ENCODE measurements at places on chromosomes 4 and X. TPM values are rescaled to one million over a fixed set of nuclear protein-coding genes. Genes with fewer than 3 reads are reported as not detected.

- no peaks in the 10 kb centered on the region for H3K27me3 ChIP-seq
- peak overlapping the region; percentile 39 for H3K4me3 ChIP-seq
- peaks cover 5% of the 10 kb centered on the region for H3K4me1 ChIP-seq
- no peaks in the 10 kb centered on the region for H3K36me3 ChIP-seq
- ATAC-seq: peak; percentile 26
Observed at GRCh38 chrX:3046253-3047240, 5.3 kb downstream of the ARSF start.

Gene LDB2
- not detected for total RNA-seq

DNA sequence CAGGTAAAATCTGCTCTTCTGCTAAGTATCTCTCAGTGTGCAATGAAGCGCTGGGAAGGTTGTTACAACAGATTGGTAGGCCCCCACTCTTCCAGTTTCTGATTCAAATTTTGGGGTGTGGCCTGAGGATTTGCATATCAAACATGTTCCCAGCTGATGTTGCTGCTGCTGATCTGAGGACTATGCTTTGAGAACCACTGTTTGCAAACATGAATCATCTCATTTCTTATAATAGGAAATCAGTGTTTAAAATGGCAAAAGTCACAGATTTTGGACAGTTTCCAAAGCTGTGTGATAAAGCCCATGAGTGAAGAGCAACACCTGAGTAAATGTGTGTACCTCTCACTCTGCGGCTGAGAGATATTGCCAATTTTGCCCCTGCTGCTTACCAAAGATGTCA, 36.2 kb upstream of the NDNF start:
- H3K27me3 ChIP-seq: no peaks in the 10 kb centered on the region
- no peaks in the 10 kb centered on the region for H3K36me3 ChIP-seq
- H3K4me1 ChIP-seq: peaks cover 4% of the 10 kb centered on the region
- no peak for ATAC-seq

DNA sequence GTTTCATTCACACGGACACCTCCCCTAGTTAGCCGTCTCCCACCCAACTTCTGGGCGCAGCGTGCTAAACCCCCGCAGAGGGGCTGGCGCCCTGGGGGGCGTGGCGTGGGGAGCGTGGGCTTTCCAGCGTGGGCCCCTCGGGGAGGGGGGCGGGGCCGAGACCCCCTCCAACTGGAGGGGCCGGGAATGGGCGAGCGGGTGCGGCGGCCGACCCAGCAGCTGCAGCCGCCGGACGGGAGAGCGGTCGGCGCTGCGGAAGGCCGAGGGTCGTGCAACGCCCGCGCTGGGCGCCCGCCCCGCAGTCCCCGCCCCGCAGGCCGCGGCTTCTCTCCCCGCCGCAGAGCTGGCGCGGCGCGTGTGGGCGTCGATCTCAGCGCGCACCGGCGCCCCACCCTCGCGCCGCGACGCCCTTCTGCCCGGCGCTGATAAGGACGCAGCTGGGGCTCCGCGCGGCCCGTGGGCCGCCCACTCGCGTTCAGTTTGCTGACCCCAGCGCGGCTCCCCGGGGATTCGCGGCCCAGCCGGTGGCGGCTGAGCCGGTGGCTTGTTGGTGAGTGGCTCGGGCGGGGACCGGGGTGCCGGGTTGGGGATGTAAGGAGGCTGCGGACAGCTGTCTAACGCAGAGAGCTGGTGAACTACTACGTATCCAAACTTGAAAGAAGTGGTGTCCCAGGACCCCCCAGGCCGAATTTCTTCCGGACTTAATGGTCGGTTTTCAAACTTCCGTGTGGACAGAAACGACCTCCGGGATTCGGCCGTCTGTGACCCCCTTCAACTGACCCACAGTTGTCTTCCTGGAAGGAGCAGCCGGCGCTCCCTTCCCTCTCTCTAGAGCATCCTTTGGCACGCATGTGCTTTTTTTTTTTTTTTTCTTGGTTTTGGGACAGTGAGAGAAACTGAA, 1.5 kb downstream of the FHDC1 start:
- peaks cover 44% of the 10 kb centered on the region for H3K27me3 ChIP-seq
- peaks cover 14% of the 10 kb centered on the region for H3K4me1 ChIP-seq
- ATAC-seq: no peak

Gene BRS3
- total RNA-seq: not detected

GRCh38 chr4:122156819-122157218, 4.7 kb downstream of the BLTP1 start:
- peak overlapping the region; percentile 46 for H3K4me3 ChIP-seq
- peaks cover 21% of the 10 kb centered on the region for H3K4me1 ChIP-seq
- peak; percentile 71 for ATAC-seq
- H3K27ac ChIP-seq: peak overlapping the region; percentile 66
- peaks cover 48% of the 10 kb centered on the region for H3K36me3 ChIP-seq

Gene RHOXF2
- total RNA-seq: 0.29 TPM

GRCh38 chr4:80116516-80116915, 43.5 kb upstream of the ANTXR2 start:
- no peak overlapping the region for H3K27ac ChIP-seq
- no peaks in the 10 kb centered on the region for H3K36me3 ChIP-seq
- no peak for ATAC-seq
- no peak overlapping the region for H3K4me3 ChIP-seq

Gene ESX1
- total RNA-seq: not detected

- peaks cover 21% of the 10 kb centered on the region for H3K4me1 ChIP-seq
- no peaks in the 10 kb centered on the region for H3K27me3 ChIP-seq
- H3K27ac ChIP-seq: peak overlapping the region; percentile 78
- H3K4me3 ChIP-seq: no peak overlapping the region
- peaks cover 26% of the 10 kb centered on the region for H3K36me3 ChIP-seq
- ATAC-seq: no peak
Observed at GRCh38 chrX:130079824-130080406, 30.4 kb downstream of the ELF4 start.

GRCh38 chr4:11446155-11446811, 17.6 kb upstream of the HS3ST1 start:
- no peak overlapping the region for H3K27ac ChIP-seq
- no peak for ATAC-seq
- H3K27me3 ChIP-seq: peaks cover 12% of the 10 kb centered on the region
- no peak overlapping the region for H3K4me3 ChIP-seq
- no peaks in the 10 kb centered on the region for H3K36me3 ChIP-seq

DNA sequence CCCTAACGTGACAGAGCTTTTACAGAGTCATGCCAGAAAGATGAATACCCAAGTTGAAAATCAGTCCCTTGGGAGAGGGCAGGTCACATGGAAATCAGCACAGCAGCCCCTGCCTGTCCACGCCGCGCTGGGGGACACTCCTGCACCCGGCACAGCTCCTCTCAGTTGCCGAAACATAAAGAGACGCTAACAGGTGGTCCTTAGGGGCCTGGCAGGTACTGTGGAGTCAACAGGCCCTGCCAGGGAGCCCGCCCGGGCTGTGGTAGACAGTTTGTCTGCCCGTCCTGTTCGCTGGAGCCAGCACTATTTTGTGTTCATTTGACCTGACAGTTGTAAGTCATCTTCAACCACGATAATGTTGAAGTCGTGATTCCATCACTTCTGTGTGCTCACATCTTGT, 30.5 kb downstream of the NELFA start:
- no peaks in the 10 kb centered on the region for H3K4me1 ChIP-seq
- no peak for ATAC-seq
- H3K36me3 ChIP-seq: peaks cover 97% of the 10 kb centered on the region
- H3K27ac ChIP-seq: no peak overlapping the region
- H3K27me3 ChIP-seq: no peaks in the 10 kb centered on the region
- H3K4me3 ChIP-seq: no peak overlapping the region

GRCh38 chr4:70437197-70437596, 34.8 kb upstream of the MUC7 start:
- H3K4me1 ChIP-seq: no peaks in the 10 kb centered on the region
- H3K27me3 ChIP-seq: peaks cover 5% of the 10 kb centered on the region
- ATAC-seq: no peak
- no peak overlapping the region for H3K27ac ChIP-seq
- H3K4me3 ChIP-seq: no peak overlapping the region

- no peak for ATAC-seq
- H3K4me3 ChIP-seq: no peak overlapping the region
- no peak overlapping the region for H3K27ac ChIP-seq
- no peaks in the 10 kb centered on the region for H3K4me1 ChIP-seq
- no peaks in the 10 kb centered on the region for H3K36me3 ChIP-seq
- H3K27me3 ChIP-seq: no peaks in the 10 kb centered on the region
Observed at GRCh38 chr4:172892300-172892699, 276.3 kb upstream of the GALNT7 start.

DNA sequence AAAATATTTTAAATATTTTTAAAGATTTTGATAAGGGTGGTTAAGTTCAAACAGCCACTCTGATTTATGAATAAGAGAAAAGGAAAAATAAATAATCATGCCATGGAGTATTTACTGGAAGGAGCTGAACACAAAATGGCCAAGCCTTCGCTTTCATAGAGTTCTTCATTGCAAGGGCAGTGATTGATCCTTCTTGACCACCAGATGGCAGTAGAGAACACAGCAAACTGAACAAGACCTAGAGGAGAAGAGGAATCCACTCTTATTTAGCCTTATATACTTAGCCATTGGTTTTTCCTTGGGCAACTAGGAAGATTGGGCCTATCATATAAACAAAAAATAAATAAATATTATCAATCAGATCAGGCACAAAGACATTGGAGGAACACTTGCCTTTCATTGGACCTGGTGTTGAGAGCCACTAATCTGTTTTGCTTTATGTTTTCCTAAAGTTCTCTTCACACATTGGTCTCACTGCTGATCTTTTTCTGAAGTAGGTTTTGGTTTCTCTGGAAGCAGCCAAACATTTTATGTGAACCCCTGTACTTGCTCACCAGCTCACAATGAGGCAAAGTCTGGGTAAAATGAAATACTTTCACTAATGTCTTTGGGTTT, 58.1 kb upstream of the PARM1 start:
- ATAC-seq: peak; percentile 47
- H3K4me1 ChIP-seq: no peaks in the 10 kb centered on the region
- no peaks in the 10 kb centered on the region for H3K36me3 ChIP-seq
- no peak overlapping the region for H3K27ac ChIP-seq
- H3K4me3 ChIP-seq: no peak overlapping the region
- H3K27me3 ChIP-seq: peaks cover 22% of the 10 kb centered on the region

- H3K4me1 ChIP-seq: peaks cover 5% of the 10 kb centered on the region
- no peak overlapping the region for H3K4me3 ChIP-seq
- ATAC-seq: no peak
- no peaks in the 10 kb centered on the region for H3K36me3 ChIP-seq
Observed at GRCh38 chr4:1078490-1078889, 34.9 kb downstream of the RNF212 start.

GRCh38 chrX:147699061-147699460, 212.7 kb upstream of the FMR1 start:
- no peaks in the 10 kb centered on the region for H3K4me1 ChIP-seq
- H3K4me3 ChIP-seq: no peak overlapping the region
- no peaks in the 10 kb centered on the region for H3K36me3 ChIP-seq
- ATAC-seq: no peak
- H3K27ac ChIP-seq: no peak overlapping the region

DNA sequence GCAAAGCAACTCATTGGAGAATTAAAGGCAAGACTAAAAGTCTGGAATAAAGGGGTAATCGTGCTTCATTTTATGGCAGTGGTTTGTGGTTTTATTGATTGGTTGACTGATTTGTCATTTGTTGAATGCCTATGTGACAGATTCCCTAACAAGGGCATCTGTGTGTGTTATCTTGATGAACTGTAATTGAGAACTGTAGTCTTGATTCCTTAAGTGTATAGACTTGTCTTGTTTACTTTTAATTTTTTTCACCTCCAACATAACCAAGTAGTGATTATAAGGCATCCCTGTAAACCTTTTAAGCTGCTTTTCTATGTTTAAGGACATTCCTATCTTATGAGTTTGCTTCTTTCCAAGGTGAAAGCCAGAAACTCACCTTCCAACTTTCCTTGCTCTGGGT, 216.0 kb upstream of the TAPT1 start:
- no peak for ATAC-seq
- no peak overlapping the region for H3K27ac ChIP-seq
- H3K4me1 ChIP-seq: no peaks in the 10 kb centered on the region
- H3K36me3 ChIP-seq: no peaks in the 10 kb centered on the region
- no peak overlapping the region for H3K4me3 ChIP-seq

GRCh38 chrX:131762802-131763234, 218.9 kb downstream of the OR13H1 start:
- no peaks in the 10 kb centered on the region for H3K27me3 ChIP-seq
- ATAC-seq: no peak

GRCh38 chr4:658681-659667, 15.1 kb downstream of the ATP5ME start:
- H3K27ac ChIP-seq: no peak overlapping the region
- no peaks in the 10 kb centered on the region for H3K36me3 ChIP-seq
- H3K4me1 ChIP-seq: no peaks in the 10 kb centered on the region
- no peak for ATAC-seq
- H3K4me3 ChIP-seq: no peak overlapping the region

GRCh38 chr4:159006202-159006601, 96.7 kb upstream of the RAPGEF2 start:
- H3K27me3 ChIP-seq: no peaks in the 10 kb centered on the region
- no peak overlapping the region for H3K27ac ChIP-seq
- ATAC-seq: no peak
- H3K36me3 ChIP-seq: no peaks in the 10 kb centered on the region
- no peak overlapping the region for H3K4me3 ChIP-seq

GRCh38 chr4:183343730-183344129, 21.5 kb upstream of the CLDN24 start:
- no peak for ATAC-seq
- H3K27me3 ChIP-seq: peaks cover 3% of the 10 kb centered on the region
- no peak overlapping the region for H3K27ac ChIP-seq
- no peak overlapping the region for H3K4me3 ChIP-seq

Gene CSAG1
- not detected for total RNA-seq

DNA sequence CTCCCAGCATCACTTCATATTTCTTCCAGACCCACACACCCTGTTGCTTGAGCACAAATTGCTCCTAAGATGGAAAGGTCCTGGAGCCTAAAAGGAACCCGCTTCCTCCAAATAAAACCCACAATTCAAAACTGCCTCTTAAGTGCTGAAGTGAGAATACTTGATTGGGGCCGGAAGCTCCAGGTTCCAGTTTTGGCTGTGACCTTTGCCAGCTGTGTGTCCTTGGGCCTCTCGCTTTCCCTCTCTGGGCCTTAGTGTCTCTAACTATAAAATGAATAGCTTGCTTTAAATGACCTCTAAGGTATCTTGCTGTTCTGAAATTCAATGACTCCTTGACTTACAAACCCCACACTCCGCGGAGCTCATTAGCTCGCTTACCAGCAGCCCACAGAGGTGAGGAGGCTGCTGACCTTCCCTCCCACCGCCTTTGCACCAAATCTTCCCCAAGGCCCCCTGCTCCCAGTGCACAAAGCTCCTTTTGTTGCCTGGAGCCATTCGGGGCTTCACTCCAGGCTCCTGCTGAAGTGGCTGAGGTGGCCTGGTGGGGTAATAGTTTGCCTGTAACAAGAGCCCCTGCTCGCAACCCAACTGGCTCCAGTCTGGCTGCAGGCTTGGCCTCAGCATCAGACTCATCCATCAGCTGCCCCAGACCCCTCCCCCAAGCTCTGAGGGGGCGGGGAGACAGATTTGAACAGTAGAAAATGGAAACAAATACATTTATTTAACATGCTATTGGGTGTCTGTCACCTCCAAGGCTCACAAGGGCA, 21.8 kb downstream of the STARD8 start:
- no peak for ATAC-seq
- H3K4me1 ChIP-seq: no peaks in the 10 kb centered on the region
- no peak overlapping the region for H3K27ac ChIP-seq
- no peak overlapping the region for H3K4me3 ChIP-seq
- peaks cover 4% of the 10 kb centered on the region for H3K27me3 ChIP-seq
- no peaks in the 10 kb centered on the region for H3K36me3 ChIP-seq

Gene NPY5R
- not detected for total RNA-seq

- H3K27ac ChIP-seq: no peak overlapping the region
- no peak overlapping the region for H3K4me3 ChIP-seq
- ATAC-seq: no peak
- H3K27me3 ChIP-seq: peaks cover 7% of the 10 kb centered on the region
Observed at GRCh38 chrX:37320541-37321203, 28.5 kb upstream of the PRRG1 start.
